ENCODE measurements at places on chromosomes 2 and 18.

GRCh38 chr2:7264791-7265190 lies 347.6 kb downstream of the RNF144A start:
- DNase-seq = no peak

DNA sequence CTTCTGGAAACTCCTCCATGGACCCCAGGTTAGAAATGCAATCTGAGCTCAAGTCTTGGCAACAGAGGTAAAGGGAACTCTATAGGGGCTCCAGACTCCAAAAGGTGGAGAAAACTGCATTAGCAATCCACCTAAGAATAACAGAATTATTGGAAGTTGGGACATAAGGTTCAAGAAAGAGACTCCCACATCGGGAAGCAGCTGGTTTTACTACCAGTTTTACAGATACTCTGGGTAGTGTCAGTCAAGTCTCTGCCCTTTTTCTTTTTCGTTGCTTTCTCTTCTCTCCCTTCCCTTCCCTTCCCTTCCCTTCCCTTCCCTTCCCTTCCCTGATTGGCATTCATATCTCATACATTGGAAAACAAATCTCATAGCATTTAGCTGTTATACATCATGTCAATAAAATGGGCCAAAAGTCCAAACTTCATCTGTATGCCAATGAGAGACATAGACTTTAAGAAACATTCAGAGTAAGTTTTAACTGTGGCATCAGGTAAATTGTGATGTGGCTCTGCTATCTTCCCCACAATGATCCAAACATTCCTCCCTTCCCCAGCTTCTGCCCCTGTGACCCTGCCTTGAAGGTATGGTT lies 166.7 kb downstream of the KCNE4 start:
- DNase-seq = no peak

DNA sequence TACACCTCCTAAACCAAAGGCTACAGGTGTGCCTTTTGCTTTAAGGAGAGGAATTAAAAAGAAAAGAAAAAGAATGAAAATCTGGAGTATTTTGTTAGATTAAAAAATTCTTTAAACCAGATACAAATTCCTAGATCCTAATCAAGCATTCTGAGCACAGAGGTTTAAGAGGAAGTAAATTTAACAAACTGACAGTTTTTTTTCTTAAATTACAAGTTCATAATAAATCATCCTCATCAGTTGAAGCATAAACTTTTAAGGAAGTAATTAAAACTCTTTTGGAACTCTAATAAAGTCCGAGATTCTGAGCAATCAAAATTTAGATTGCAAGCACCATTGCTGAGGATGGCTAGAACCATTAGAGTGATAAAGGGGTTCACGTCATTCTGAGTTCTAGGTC lies 75.1 kb downstream of the POLE4 start:
- no peak for DNase-seq

DNA sequence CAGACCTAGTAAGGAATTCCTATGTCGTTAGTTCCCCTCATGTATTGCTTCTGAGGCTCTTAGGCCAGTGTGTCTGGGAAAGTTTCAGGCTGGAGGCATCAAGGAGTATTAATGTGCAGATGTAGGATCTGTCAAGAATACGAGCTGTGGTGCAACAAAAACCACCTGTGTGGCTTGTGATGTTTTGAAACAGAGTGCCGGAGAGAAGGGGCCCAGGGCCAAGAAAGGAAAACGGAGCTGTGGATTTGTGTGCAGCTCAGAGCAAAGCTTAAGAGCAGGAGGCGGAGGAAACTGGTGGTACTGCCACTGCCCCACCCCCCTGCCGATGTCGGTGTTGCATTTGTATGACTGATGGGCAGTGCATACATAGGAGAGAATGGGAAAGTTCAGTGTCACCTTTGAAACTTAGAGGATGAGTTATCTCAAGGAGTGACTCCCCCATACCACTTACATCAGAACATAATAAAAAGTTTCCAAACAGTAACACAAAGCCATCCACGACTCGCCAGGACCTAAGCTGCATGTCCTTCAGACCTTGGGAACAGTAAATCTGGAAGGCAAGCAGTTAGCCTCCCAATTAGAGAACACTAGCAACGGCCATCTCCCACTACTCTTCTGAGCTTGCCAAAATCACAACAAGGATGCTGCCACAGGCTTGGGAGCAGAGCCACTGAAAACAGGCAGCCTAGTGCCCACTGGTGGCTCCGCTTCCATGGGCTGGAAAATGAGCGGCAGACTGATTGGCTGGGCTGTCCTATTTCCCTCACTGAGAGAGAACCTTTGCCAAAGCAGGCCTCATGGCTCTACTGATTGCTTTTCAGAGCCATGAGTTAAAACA lies 152.7 kb upstream of the NT5C1B start:
- DNase-seq = no peak

DNA sequence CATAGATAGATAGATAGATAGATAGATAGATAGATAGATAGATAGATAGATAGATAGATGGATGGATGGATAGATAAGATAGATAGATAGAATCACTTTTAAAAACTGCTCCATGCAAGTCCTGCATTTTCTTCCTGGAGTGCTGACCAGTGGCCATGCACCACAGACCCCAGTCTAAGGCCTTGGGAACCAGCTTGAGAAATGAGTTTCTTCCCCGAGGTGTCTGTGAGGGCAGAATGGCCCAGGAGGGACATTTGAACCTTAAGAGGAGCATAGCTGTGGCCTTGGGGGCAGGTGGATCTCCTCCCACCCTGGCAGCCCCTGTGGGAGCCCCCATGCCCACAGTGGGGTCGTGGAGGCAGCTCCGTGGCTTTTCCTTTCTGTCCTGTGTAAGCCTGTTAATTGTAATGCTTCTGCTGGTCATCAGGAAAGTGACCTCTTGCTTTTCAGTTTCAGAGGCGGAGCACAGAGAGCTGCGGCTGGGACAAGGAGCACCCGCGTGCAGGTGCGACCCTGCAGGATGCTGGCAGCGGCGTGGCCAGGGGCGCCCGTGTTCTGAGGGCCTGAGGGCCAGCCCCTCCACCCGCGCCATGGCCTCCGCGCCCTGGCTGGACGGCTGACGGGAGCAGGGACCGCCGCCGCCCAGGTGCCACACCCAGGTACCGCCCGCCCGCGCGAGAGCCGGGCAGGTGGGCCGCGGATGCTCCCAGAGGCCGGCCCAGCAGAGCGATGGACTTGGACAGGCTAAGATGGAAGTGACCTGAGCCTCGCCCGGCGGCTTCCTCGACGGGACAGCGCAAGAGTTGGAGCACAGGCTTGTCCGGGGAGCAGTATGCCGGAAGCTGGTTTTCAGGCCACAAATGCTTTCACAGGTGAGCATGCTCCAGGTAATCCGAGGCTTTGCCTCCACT lies 168.6 kb downstream of the LDLRAD4 start:
- DNase-seq = no peak

- no peak for DNase-seq
These were observed at the start of gene PAX3 for GRCh38 chr2:222298311-222299150. TSS of gene PAX3 (minus strand) at chr2:222298998. CDS start at chr2:222298615, 383 bp downstream.

DNA sequence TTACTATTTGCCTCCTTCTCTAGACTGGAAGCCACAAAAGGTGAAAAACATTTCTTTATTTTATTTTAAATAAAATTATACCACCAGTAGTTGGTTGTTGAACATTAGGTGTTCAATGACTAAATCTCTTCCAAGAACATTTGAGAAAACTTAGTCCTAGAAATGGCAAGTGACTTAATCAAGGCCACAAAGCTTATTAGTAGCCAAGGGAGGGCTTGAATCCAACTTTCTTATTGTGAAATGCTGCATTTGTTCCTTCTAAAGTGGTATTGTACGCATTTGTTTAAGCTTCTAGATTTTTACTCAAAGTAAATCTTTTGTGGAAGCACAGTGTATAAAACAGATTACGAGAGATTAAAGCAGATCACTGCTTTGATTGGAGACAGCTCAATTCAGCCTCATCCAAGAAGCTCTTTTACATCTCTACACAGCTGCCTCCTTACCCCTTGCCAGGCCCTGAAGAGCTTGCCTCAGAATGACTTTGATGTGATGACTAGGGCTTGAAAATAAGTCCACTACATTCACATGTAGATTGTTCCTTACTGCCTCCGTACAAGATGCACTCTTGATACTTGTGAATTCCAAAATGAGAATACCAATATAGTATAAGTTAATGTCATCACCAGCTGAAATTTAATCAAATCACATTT lies 244.8 kb downstream of the XIRP2 start:
- no peak for DNase-seq

DNA sequence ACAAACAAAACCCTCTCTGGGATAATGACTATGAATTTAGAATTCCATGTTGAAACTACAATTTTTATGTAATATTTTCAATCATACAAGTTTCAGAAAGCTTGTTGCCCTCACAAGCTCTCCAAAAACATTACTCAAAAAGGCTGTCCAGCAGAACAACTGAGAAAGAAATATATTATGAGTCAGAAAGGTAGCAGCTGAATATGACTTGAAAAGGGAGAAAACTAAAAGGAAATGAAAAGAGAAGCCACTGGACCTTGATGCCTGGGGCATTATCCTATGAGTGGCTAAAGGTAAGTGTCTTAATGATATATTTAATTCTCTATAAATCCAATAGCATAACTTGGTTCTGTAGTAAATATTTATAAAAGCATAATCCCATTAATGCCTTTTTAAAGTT lies 61.8 kb downstream of the NXPH2 start:
- no peak for DNase-seq

DNA sequence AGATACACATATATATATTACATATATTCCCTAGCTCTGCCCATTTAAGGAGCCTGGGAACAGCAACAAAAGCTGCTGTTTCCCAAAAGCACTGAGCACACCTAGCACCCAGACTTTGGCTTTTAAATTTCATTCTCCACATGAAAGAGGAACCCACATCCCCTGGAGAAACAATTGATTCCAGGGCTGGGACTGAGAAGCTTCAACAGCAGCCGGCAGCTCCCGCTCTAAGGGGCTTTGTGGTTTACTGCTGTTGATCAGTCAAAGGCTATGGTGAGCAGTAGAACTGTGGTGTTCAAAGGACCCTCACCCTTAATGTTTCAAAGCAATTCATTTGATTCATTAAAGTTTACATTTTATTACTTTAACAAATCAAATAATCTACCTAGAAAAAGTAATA lies 83.3 kb upstream of the SLC66A3 start:
- DNase-seq = no peak

DNA sequence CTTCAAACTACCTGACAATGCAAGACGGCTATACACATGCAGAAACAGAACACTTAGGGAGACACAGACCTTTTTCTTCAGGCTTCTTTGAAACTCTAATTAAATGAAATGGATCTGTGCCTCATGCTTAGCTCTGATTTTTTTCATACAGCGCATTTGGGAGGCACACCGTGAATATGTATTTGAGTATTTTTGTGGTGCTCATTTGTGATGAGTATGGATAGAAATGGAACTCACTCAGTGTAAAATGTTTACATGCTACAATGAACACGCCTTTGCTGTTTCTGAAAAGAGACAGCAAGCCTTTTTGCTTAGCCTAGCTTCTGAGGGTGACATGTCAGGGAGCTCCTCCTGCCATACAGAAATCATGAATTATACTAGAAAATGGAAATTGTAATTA lies 113.3 kb downstream of the FSHR start:
- DNase-seq = no peak

DNA sequence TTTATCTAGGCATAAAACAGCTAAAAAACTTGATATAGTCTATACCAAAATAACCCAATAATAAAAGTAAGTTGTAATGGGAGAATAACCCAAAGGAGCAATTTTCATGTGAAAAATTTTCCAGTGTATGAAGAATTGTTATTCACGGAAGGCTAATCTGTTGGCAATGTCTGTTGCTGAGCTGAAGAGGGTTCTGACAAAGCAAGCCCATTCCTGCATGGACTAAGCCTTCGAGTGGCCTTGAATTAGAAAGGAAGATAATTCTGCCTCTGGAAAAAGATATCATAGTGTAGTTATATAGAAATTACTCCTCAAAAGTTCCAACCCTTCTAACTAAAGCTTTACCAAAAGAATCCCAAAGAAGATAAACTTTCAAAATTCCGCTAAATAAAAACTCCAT lies 101.5 kb downstream of the MAP2 start:
- no peak for DNase-seq

DNA sequence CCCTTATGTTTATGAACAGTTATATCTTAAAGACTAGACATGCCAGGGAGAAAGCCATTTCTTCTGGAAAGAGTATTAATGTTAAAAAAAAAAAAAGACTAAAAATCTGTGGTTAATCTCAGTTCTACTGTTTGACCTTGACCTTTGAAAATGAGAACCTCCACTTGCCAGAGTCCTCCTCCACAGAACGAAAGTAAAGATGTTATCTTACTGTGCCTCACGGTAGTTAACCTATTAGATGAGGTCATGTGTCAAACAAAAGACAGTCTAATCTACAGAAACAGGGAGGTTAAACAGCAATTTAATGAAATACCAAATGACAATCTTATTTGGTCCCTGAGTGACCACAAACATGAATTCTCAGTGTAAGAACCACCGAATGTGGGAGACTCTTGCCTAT lies 51.2 kb downstream of the SLC14A2 start:
- DNase-seq = no peak

- DNase-seq = no peak
These were observed 184.1 kb upstream of the KYNU start for GRCh38 chr2:142693171-142693950.

- DNase-seq = no peak
These were observed 90.6 kb downstream of the POU3F3 start for GRCh38 chr2:104944495-104944894.

GRCh38 chr2:5454051-5454390 lies 238.2 kb upstream of the SOX11 start:
- DNase-seq = no peak

DNA sequence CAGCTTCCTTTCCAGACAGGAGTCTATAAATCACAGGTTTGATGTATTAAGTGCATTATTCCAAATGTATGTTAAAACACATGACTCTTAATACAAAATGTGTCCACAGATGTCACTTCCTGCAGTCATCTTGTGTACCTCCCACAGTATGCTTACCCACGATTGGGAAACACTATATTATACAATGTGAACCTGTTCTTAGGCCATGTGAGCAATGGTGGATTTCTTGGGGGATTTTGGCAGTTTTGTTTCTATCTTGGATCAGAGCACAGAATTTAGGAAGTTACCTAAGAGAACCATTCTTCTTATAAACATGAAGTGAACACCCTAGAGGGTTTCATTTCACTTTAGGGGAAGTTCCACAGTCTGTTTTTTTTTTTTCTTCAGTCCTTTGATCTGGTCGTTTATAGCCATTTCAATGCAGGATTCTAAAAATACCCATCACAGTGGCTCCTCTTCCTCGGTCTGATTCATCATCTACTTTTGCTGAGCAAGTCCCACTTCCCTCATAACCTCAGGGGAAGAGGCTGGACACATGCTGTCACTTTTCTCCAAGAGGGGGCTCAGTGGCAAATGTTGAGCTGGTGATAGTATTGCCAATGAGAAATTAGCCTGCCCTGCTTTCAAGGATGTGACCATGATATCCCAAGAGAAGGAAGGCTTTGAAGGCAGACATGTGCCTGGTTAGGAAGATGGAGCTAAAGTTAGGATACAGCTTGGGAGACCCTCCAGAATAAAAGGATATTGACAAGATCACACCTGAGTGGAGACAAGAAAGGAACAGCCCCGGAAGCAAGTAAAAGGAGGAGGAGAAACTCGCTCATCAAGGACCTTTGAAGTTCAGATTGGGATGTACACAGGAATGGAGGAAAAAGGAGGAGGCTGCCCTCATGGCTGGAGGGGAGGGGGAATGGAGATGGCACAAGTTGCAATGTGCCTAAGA lies 22.6 kb downstream of the PLEK start:
- no peak for DNase-seq
